Lung (tissue), 17 donors: ENCODE measurements at places on chromosomes 4 and X. TPM values are rescaled to one million over a fixed set of nuclear protein-coding genes. Genes with fewer than 3 reads are reported as not detected.

DNA sequence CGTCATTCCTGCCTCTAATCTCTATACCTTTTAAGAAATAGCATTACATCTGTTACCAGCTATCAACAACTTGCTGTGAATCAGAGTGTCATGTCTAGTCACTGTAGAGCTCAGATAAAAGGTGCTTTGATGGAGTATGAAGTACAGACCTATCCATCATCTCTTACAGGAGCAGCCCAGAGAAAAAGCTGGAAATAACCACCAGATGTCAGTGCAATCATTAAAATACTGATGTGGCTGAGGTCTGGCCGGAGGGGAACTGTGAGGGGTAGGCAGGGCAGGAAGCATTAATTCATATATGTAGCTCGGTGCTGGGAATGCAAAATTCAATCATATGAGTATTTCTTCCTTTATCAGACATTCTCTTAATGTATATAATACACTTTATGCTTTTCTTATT is 100.6 kb downstream of the AKAP4 start:
- no peak overlapping the region for H3K27ac ChIP-seq
- H3K36me3 ChIP-seq: no peaks in the 10 kb centered on the region
- peak; percentile 50 for DNase-seq
- no peaks in the 10 kb centered on the region for H3K4me1 ChIP-seq

GRCh38 chr4:1195109-1195671 is 22.8 kb upstream of the SPON2 start:
- H3K4me3 ChIP-seq: no peak overlapping the region
- no peaks in the 10 kb centered on the region for H3K4me1 ChIP-seq
- H3K27ac ChIP-seq: no peak overlapping the region

DNA sequence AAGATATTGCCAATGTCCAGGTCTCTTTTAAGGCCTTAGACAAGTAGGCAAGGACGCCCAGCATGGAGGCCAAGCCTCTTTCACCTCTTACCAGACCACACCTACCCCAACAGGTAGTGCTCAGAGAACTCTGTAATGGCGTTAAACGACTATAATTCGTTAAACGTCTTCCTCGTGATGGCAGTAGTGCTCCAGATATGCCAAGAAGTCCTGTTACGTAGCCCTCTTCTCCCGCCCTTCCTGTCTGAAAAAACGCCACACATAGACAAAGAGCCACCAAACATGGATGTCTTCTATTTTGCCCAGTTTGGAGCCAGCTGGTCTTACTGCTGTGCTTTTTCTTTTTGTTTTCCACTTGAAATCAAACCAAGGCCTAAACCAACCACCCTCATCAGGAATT is 190.7 kb downstream of the OR13H1 start:
- H3K4me1 ChIP-seq: no peaks in the 10 kb centered on the region
- no peaks in the 10 kb centered on the region for H3K27me3 ChIP-seq
- no peak overlapping the region for H3K27ac ChIP-seq
- no peaks in the 10 kb centered on the region for H3K36me3 ChIP-seq
- peak; percentile 98 for DNase-seq
- H3K4me3 ChIP-seq: no peak overlapping the region

DNA sequence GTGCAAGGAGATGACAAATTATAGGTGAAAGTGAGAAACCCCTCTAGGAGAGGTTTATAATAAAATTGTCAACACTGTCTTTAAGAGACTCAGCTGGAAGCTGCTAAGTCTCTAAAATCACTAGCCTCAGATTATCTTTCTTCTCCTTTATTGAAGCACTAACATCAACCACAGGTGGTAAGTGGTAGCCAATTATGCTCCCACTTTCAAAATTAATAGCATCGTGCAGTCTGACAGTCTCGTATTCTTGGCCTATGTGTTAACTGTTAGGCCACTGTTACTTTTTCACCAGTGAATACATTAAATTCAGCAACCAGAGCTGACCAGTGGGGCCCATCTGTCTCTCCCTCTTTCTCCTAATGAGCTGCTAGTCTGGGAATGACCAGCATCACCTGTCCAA is 674.1 kb downstream of the RAPGEF2 start:
- no peaks in the 10 kb centered on the region for H3K36me3 ChIP-seq
- H3K4me1 ChIP-seq: no peaks in the 10 kb centered on the region
- DNase-seq: no peak
- no peak overlapping the region for H3K27ac ChIP-seq

Gene GABRG1
- not detected for polyA plus RNA-seq
